ENCODE measurements at places on chromosomes 16 and 17.
A peak's percentile ranks its signal among the peaks of the same experiment; 100 is the strongest.

DNA sequence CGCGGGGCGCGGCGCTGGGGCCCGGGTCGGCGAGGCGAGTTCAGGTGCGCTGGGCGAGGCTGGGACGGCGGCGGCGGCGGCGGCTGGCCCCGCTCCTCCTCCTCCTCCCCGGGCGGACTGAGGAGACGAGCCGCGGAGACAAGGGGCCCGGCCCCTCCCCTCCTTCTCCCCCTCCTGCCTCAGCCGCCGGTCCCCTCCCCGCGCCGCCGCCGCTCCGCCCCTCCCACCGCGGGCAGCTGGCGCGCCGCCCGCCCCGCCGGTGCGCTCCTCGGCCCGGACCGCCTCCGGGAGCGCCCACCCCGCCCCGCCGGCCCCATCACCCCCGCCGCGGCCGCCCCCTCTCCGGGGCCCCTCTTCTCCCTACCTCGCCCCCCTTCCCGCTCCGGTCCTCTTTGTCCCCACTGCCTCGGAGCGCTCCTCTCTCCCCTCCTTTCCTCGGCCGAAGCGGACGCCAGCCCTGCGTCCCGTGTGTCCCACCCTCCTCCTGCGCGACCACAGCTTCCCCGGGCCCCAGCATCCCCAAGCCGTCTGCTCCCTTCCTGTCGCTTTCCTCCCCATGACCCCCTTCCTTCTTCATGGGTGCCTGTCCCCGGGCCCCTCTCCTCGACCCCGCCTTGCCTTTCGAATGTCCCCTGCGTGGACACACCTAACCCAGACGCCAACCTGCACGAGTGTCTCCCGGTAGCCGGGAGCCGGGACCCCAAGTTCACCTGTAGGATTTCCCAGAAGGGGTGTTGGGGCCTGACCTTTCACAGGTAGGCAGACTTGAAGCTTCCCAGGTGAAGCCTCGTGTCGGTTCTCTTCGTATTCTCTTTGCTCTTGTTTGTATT is at the start of gene TOX3:
Gene TOX3 (minus strand): TSS at position 140 of the 830 bp plus-strand sequence. CDS start 420 bp downstream, outside the sequence.
- peak; percentile 26 for DNase-seq

DNA sequence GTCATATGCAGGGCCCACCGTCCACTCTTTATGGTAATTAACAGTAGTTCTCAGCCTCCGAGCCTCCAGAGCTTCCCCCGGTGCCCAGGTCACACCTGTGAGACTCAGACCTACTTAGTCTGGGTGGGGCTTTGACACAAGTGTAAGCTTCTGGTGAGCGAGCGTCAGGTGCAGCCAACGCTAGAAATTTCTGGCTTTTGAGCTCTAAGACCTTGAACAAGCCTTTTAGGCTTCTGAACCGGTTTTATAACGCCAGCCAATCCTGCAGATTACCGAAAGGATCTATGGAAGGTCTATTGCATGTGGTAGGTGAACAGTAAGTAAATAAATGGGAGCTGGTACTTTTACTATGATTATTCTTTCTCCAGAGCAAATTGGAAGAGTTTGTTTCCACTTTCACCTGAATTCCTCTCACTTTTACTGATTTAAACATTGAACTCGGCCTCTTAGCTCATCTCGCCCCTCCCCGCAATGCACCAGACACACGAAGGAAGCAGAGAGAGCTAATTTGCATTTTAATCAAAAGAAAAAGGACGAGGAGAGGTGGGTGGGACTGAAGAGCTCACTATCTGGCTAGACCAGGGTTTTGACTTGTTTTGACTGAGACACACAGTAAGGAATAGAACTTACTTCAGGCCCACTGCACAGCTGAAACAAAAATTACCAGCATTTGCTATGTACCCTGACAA is 47.1 kb downstream of the ABAT start:
- no peak for DNase-seq

- DNase-seq: no peak
These were observed at the start of gene KRTAP3-3 for GRCh38 chr17:40993839-40994238. TSS of gene KRTAP3-3 (minus strand) at chr17:40994164. CDS start at chr17:40994097, 67 bp downstream.

DNA sequence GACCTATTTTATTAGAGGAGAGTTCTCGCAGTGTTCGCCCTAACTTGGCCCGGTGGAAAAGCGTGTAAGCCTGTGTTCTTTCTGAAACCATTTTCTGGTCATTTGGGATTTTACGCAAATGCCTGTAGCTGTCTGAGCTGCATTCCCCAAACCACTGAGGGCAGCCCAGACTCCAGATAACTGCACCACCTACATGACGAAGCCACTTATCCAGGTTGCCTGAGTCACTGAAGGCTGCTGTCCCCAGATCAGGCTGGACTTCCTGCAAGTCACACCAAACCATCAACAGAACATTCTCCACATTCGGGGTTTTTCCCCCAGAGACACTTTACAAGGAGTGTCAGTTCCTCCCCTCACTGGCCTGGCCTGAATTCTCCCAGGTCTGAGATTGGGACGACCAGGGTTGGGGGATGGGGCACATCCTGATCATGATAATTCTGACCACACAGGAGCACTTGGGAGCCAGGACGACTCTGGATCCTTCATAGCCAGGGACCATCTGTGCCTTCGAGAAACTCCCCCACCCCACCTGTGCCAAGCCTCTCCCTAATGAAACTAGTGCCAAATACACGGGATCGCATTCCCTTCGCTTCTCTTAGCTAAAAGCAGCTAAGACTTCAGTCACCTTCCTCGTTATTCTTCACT is 2.3 kb downstream of the RPRML start:
- DNase-seq: no peak

DNA sequence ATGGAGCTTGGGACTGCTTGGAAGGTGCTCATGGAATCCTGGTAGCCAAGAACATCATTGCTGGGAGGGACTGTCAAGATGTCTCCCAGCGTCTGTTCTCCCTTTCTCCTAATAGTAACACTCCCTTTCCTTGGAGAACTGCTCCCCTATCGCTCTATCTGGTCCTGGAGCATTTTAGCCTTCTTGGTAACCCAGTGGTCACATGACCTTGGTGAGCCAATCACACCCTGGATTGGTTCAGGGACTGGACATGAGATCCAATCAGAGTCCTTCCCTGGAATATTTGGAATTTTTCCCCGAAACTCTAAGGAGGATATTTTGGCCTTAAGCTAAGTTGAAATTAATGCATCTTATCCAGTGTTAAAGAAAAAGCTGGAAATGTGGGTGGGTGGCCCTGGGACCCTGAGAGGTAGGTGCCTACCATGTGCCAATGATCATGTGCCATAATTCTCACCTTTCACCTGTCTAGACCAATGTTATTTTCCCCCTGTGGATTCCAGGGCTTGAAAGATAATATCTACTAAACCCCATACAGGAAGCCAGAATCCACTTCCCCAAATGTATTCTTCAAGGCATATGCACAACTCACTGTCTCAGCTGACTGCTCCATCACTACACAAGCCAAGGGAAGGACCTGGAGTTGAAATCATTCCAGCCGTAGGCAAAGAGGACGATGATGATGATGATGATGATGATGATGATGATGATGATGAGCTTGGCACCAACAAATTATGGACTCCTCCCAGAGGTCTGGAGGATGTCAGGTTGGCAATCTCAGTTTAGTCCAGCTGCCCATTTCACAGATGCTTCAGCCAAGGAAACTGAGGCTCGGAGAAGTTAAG is 193.2 kb downstream of the RAB11FIP4 start:
- DNase-seq: no peak

GRCh38 chr16:55653106-55653505 is 2.7 kb upstream of the SLC6A2 start:
- no peak for DNase-seq
